ENCODE measurements at places on chromosomes 11 and 22. TPM values are rescaled to one million over a fixed set of nuclear protein-coding genes. Genes with fewer than 3 reads are reported as not detected.

- DNase-seq, result no peak
Measured at GRCh38 chr22:26941896-26942636, 284.7 kb downstream of the MIAT start.

- no peak for DNase-seq
Measured at GRCh38 chr11:133579165-133580031, 47.1 kb upstream of the OPCML start.

DNA sequence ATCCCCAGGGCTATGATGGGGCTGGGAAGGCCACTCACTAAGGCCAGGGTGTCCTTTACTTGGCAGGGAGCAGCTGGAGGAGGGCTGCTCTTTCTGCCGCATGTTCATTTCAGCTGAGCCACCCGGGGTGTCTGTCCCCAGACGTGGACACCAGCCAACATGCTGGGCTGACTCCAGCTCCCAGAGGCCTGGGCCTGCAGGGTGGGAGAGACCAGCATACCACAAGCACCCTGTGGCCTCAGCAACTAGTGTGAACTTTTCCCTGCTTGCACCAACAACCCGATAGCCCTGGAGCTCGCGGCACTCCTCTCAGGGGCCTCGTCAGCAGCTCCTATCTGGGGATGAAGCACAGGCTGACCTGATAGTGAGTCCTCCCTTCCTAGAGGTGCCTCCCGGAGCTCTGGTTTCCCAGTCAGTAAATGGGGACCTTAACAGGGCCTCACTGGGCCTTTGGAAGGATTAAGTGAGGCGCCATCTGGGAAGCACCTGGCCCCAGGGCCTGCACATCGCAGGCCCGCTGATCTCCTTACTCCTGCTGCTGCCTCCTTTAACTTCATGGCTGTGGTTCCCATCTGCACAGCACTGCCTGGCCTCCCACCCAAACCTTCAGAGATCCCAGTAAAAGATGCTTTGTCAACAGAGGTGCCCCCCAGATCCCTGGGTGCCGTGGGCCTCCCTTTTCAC, 83.4 kb downstream of the GALNT18 start:
- DNase-seq, result no peak

DNA sequence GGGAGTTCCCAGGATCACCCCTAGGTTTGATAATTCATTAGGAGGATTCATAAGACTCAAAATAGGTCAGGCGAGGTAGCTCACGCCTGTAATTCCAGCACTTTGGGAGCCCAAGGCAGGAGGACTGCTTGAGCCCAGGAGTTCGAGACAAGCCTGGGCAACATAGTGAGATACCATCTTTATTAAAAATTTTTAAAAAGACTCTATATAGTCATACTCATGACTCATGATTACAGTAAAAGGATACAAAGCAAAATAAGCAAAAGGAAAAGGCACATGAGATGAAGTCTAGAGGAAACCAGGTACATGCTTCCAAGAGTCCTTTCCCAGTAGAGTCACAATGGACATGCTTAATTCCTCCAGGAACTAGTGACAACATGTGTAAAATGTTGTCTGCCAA, 13.9 kb upstream of the PTS start:
- DNase-seq, result no peak

- no peak for DNase-seq
Measured at GRCh38 chr11:14422814-14423182, 63.8 kb upstream of the RRAS2 start.

GRCh38 chr22:50272044-50272802, 2.0 kb upstream of the MAPK11 start:
- DNase-seq, result no peak

DNA sequence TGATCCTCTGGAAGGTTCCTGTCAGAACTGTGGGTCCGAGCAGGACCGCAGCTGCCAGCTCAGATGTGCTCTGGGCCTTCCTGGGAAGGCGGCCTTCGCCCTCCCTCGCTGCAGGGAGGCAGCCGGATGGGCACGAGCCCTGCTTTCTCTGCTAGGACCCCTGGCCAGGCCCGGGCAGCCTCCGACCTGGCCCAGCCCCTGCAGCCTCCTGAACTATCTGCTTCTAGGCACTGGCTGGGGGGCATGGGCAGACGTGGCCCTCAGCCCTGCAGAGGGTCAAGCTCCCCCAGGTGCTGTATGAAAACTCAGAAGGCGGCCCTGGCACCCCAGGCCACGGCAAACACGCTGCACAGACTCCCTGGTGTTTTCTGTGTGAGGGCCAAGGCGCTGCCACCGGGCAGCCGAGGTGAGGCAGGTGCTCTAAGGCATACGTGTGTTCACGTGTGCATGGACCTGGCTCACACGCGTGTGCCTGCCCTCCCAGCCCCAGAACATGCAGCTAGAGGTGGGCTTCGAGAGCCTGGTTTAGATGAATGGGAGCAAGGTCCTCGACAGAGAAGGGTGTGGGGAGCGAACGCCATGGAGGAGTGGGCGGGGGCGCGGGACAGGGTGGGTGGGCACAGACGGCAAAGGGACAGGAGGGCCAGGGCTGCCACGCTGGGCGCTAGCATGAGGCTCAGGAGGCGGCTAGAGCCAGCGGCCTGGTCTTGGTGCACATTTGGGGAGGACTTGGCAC, 4.3 kb downstream of the LRFN4 start:
- DNase-seq, result no peak

The C11orf42 gene
- total RNA-seq, result not detected

The FAM180B gene
- 0.21 TPM for total RNA-seq
